ENCODE measurements at places on chromosomes 3 and 15.

GRCh38 chr3:72238010-72238691 is 453.2 kb upstream of the PROK2 start:
- no peak for DNase-seq

GRCh38 chr15:51129535-51130188 is 35.0 kb upstream of the TNFAIP8L3 start:
- no peak for DNase-seq

GRCh38 chr3:121855555-121855954 is 20.5 kb downstream of the EAF2 start:
- DNase-seq = no peak

DNA sequence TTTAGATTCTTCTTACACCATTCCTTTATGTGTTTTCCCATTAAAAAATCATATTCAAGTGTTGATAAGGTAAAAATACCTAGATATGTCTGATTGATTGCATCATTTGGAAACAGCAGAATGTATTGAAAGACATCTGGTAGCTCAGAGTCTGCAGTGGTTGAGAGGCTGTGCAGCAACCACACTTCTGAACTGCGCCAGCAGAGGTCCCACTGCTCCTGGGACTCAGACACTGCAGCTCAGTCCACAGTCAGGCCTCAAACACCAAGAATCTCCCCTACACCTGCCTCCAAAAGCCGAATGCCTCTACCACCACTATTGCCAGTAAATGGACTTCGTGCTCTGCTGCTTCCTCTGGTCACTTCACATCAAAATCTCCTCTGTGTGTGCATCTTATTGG is 176.9 kb upstream of the LMCD1 start:
- no peak for DNase-seq

GRCh38 chr3:40869939-40870338 is 329.4 kb upstream of the CTNNB1 start:
- no peak for DNase-seq

GRCh38 chr3:18989237-18989795 is 159.0 kb upstream of the KCNH8 start:
- DNase-seq = no peak

GRCh38 chr15:45114751-45115085 is 592 bp downstream of the DUOXA2 start:
- DNase-seq = no peak

DNA sequence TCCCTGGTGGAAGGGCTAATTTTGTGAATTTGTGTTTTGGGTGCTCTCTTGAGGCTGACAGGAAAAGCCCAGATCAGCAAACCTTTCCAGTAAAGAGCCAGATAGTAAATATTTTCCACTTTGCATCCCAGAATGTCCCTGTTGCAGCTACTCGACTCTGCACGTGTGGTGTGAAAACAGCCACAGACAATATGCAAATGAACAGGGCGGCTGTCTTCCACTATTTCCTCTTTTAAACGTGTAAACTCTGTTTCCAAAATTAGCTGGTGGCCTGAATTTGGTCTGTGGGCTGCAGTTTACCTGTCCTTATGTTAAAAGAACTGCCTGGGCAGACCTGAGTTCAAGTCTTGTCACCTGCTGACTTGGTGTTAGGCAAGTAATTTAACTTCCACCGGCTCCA is 202.7 kb downstream of the EDEM1 start:
- no peak for DNase-seq

DNA sequence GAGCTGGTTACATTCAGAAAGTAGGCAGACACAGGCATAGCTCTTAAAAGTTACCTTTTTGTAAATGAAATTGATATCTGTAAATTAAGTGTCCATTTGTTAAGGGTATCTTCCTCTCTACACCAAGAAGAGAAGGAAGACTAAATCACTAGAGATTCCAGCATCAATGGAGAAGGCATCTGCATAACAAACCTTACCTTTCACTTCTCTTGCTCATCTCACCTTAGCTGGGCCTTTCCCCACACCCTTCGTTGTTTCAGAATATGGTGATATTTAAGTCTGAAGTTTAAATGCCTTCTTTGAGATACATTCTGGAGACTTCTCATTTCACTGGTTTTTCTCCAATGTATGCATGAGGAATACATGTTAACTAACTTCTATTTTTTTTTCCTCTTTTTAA is 54.5 kb upstream of the TGFBR2 start:
- DNase-seq = no peak

DNA sequence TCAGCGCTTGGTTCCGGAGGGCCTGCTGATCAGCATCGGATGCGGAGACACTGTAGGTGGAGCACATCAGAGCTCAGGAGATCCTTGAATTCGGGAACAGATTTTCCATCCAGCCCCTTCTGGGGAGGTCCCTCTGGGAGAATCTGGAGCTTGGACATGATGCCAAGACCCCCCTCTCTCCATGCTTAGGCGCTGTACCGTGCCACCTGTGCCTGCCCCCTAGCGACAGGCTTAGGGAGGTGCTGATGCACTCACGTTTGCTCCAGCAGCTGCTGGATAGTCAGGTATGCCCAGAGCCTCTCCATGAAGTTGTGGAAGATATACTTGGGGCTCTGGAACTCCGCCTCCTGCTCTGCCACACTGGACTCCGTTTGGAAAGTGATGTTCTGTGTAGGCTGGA is 9.7 kb downstream of the ITIH4 start:
- peak; percentile 25 for DNase-seq

- DNase-seq = no peak
Measured at GRCh38 chr3:16183601-16184270, 9.3 kb downstream of the GALNT15 start.

GRCh38 chr15:91530279-91530678 is 323.2 kb upstream of the SLCO3A1 start:
- DNase-seq = no peak

GRCh38 chr3:88997260-88997659 is 110.2 kb upstream of the EPHA3 start:
- no peak for DNase-seq

GRCh38 chr15:70748281-70748747 is 15.0 kb downstream of the UACA start:
- no peak for DNase-seq

DNA sequence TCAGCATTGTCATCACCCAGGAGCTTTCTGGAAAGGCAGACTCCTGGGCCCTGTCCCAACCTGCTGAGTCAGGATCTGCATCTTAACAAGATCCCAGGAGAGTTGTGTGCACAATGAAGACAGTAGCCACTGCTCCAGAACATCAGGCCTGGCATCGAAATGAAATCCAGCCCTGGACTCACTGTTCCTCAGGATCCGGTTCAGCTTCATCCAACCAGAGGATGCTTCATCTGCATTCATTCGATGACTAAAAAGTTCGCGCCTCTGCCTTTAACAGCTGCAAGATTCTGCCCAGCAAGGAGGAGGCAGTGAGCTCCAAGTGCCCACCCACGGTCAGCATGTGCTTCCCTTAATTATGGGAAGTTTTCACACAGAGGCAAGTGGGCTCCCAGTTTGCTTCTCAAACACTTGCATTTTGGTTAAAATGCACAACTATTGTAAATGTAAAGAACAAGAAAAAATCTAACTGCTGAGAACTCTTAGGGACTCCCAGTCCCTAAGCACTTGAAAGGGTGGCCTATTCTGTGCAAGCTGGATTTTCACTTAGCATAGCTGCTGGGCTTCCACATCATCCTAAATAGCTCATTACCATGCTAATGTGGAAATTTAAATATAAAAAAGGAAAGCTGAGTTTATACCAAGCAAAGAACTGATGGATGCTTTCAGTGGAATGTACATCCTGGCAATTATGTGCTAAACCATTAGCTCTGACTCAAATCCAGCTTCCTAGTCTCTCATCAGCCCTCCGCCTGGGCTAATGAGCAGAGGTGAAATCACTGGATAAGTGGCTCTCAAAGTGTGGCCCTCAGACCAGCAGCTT is 25.5 kb upstream of the ESYT3 start:
- DNase-seq = no peak

GRCh38 chr15:89586651-89587050 is 11.4 kb downstream of the TICRR start:
- no peak for DNase-seq

DNA sequence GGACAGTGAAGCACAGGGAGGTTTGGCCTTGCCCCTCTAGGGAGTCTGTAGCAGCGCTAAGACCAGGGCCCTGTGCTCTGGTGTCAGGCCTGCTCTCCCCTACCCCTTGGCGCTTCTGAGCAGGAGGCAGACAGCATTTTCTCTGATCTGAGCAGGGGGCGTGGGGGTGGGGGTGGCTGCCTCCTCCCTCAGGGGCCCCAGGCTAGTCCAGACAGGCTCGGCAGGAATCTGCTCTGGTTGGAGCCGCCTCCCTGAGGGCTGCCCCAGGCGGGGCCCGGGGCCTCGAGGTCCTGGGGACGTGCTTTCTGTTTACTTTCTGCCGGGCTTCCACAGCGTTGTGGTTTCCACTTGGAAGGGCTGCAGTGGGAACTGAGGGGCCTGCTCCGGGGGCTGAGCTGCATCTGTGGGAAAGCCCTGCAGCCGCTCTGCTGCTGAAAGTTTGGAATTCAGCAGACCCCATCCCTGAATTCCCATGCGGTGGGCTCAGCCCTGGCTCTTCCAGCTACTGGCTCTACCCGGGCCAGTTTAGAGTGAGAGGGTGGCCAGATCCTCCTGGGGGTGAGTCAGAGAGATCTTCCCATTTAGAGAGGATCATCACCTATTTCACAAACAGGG is 105.4 kb downstream of the LINGO1 start:
- no peak for DNase-seq
